ENCODE measurements at places on chromosomes 6 and 20.

- peak; percentile 22 for DNase-seq
These were observed 129.3 kb downstream of the DTNBP1 start for GRCh38 chr6:15533379-15534026.

DNA sequence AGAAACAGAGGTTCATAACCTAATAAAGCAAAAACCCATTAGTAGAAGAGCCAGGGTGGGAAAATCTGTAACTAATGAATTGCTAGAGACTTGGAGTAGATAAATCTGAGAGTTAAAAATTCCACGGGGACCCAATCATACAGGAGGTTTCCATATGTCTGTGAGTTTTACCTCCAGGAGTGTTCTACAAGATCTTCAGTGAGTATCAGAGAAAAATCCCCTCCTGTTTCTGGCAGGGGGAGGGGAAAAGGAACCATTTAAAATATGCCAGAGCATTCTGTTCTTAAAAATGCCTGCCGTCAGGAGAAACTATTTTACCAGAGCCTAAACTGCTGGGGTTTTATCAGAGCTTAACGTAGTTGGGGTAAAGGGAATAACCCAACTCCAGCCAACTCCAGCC, 54.0 kb upstream of the PLN start:
- no peak for DNase-seq

GRCh38 chr6:138869398-138869797, 73.5 kb downstream of the ECT2L start:
- DNase-seq = no peak

GRCh38 chr6:24149836-24150235, 23.8 kb downstream of the NRSN1 start:
- DNase-seq = no peak

DNA sequence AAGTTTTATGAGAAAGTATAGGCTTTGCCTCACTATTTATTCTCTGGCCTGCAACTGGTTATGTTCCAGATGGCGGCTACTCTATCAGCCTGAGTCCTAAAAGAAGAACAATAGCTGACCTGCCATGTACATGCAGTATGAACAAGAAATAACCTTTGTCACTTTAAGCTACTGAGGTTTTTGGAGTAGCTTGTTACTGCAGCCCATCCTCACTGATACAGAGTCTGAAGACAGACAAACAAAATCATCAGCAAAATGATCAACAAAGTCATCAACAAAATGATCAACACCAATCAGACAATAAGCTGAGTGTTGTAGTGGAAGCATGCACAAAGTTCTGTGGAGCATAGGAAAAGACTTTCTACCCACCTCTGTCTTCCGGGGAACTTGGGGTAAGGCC, 82.5 kb downstream of the PLCG1 start:
- DNase-seq = no peak
